LHCN-M2 (cell line): ENCODE measurements at places on chromosomes 16 and 17.

DNA sequence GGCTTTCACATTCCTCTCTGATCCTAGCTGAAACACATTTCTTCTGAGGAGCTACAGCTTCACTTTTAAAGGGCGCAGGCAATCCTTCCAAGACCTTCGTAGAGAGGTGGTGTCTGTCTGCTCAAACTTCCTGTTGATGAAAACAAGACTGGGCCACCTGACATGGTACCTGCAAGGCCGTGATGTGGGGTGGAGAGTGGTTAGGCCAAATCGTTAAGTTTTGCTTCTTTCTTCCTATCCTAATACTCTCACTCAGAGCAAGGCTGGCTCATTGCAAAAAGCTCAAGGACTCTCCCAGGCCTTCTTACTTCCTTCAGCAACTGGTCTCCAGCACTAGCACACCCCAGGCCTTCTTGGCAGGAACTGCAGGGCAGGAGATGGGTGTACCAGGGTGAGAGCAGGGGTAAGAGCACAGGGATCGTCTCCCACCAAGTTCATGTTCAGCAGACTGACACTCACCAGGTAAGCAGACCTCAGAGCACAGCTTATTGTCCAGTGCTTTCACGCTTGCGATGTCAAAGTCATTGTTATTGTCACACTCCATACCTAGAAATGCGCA, 10.9 kb upstream of the FOXJ1 start:
- DNase-seq: no peak

DNA sequence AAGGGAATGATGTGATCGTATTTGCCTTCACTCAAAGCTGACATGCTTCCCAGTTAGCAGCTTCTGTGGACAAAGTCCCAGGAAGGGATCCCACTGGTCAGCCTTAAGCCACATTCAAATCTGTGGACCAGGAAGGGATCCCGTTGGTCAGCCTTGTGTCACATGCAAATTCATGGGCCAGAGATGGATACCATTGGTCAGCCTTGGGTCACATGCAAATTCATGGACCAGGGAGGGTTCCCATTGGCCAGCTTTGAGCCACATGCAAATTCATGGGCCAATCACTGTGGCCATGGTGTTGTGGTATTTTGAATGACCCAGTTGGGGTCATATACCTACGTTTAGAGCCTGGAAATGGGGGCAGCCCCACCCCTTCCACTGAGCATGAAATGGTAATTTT, 201.6 kb downstream of the HS3ST4 start:
- no peak for DNase-seq

- no peak for DNase-seq
These were observed 2.0 kb downstream of the PRSS33 start for GRCh38 chr16:2785101-2785991.

DNA sequence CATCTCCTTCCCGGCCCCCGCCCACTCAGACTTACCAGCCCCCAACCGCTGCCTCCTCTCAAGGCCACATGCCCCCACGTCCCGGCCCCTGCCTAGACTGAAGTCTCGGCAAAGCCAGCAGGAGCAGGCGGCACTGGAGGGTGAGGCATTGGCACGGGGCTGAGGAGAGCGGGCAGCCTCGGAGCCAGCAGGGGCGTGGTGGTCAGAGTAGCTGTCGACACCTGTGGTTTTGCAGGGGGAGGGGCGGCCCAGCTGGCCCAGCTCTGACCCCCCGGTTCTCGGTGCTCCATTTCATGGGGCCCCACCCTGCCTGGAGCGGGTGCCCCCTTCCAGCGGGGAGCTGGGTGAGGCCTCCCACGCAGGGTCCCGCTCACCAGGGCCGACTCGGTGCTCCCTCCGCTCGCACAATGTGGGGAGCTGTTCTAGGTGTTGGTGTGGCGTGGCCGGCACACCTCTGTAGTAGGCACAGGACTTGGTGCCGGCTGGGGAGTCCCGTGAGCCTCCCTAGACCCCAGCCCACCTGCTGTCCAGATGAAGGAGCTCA, 4.7 kb downstream of the CDH15 start:
- DNase-seq: no peak

DNA sequence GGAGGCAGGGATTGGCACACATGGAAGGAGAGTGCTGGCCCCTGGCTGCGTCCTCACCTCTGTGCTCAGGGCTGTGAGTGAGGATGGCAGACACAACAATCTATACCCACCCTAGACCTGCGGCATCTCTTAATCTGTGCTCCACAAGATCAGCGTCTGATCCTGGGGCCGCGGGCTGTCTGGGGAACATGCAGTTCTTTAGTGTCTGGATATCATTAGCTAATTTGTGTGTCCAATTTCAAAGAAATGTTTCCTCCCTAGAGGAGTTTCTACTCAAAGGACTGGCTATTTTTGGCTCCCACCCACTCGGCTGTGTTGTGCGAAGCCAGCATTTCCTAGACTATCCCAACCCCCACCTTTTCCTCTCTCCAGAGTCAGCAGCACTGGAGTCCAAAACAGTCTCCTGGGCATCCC, 93.8 kb downstream of the GRIN2A start:
- DNase-seq: no peak

- no peak for DNase-seq
These were observed 436 bp downstream of the SHPK start for GRCh38 chr17:3635474-3636153.

- no peak for DNase-seq
These were observed 271.4 kb downstream of the MAF start for GRCh38 chr16:79329166-79329521.
